NK-92 treated with Interleukin-12 subunit alpha and Interleukin-12 subunit beta, amount 100 ng/mL, for 24 hours (cell line): ENCODE measurements at places on chromosomes 12 and 14.

DNA sequence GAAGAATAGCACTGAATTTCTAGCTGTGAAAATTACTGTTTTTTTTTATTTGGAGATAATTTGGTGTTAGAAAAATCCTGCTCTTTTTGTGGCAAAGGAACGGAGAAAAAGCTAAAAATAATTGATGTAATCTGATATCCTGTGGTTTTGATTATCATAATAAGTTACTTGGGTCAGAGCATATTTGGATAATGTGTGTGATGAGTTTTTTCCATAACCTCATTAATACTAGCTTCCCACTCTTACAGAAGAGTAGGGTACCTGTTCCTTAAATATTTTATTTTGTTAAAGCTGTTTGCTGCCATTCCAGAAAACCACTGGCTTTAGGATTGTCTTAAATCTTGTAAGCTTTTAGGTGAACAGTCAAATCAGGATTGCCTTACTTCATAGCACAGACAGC lies 4.7 kb downstream of the PSMC6 start:
- DNase-seq: no peak

DNA sequence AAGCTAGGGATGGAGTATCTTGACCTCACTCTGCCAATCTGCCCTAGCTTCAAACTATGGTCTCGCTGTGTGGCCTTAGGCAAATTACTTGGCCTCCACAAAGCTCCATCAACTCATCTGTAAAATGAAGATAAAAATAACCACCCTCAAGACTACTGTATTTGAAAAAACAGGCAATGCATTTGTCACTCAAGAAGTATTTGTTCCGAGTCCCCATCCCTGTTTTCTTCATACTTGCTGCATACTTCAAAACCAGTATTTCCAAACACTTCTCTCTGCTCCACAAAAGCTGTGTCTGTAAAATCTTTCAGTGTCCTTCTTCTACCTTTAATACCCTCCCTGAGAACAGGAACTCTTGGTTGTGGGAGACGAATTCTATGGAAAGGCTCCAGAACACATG lies 47.9 kb downstream of the GTF2A1 start:
- no peak for DNase-seq

- no peak for DNase-seq
Observed at GRCh38 chr12:104971306-104971705, 13.2 kb upstream of the SLC41A2 start.

DNA sequence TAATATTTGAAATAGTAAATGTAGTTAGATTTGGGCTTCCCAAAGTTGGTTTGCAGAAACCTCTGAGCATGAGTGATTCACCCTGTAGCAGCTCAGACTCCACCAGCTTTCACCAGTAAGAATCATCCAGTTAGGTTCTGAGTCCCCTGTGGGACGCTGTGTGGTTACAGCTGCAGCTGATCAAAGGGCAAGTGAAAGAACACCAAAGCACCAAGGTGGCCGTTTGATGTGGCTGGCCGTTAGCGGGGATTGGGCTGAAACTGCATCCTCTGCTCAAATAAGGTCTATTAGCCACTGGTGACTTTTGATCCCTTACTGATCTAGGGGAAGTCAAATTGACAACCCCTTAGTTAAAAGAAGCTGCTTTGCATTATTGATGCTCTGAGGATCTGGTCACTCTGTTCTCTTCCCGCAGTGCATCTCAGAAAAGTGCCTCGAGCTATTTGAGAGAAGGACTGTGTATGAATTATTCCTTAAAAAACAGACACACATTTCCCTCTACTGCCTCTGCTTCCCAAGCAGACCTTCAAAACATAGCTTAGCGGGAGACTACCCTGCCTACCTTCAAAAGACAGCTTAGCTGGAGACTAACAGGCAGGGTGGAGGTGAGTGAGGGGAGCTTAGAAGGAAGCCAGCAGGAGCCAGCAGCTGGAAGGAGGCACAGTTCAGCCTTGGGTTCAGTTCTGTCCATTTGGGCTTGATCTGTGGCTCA lies 3.7 kb downstream of the ABHD12B start:
- DNase-seq: no peak

GRCh38 chr12:94994312-94994711 lies 9.2 kb downstream of the NDUFA12 start:
- DNase-seq: no peak

- DNase-seq: no peak
Observed at GRCh38 chr12:103498990-103499389, 3.2 kb upstream of the C12orf42 start.

GRCh38 chr12:105474672-105475071 lies 144.2 kb downstream of the C12orf75 start:
- no peak for DNase-seq

DNA sequence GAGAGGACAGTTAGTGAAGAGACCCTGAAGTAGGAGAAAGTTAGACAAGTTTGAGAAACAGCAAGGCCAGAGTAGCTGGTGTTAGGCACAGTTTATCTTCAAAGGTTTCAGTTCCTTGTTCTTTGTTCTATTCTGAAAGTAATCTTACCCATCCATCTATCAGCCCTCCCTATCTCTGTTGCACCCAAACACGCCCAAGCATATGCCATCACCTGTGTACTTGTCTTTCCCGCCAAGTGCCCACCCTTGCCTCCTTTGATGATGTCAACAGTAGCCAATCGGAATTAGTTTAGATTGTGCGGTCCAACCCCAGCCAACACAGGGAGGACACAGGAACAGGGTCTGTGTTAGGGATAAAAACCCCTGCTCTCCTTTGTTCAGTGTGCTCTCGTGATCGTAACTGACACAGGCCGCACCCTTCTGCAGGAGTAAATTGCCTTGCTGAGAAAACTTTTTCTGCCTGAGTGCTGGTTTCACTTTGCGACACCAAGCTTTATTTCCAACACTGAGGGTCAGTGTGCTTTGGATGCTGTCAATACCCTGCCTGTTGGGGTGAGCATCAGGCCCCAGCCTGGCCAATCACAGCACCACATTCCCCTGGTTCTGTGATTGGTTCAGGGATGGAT lies 4.7 kb upstream of the TMEM229B start:
- DNase-seq: no peak

DNA sequence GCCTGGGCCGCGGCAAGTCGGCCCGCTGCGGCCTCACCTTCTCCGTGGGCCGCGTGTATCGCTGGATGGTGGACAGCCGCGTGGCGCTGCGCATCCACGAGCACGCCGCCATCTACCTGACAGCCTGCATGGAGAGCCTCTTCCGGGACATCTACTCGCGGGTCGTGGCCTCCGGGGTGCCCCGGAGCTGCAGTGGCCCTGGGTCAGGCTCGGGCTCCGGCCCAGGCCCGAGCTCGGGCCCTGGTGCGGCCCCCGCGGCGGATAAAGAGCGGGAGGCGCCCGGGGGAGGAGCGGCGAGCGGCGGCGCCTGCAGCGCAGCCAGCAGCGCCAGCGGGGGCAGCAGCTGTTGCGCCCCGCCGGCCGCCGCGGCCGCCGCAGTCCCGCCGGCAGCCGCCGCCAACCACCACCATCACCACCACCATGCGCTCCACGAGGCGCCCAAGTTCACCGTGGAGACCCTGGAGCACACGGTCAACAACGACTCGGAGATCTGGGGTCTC lies 226.2 kb upstream of the CRY1 start:
- no peak for DNase-seq

GRCh38 chr12:132171968-132172521 lies 27.8 kb downstream of the NOC4L start:
- DNase-seq: no peak

DNA sequence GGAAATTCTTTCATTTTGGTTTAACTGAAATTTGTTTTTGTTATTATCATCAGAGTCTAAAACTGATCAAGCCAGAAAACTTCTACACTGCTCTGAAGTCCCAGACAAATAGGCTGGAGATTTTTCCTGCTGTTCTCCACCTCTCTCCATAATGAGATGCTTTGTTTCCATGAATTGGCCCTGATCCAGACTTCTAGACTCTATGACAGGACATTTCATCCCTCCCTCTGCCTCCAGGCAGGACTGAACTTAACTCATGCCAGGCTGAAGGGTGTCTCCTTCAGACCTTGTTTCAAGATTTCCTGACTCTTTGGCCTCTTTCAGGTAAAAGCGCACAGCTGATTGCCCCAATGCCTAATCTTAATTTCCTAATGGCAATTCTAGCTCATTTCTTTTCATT lies 69.1 kb upstream of the HOXC13 start:
- no peak for DNase-seq

- DNase-seq: no peak
Observed at GRCh38 chr12:20372326-20373096, 4.2 kb downstream of the PDE3A start.

GRCh38 chr12:116421785-116422538 lies 137.2 kb upstream of the MAP1LC3B2 start:
- DNase-seq: no peak

DNA sequence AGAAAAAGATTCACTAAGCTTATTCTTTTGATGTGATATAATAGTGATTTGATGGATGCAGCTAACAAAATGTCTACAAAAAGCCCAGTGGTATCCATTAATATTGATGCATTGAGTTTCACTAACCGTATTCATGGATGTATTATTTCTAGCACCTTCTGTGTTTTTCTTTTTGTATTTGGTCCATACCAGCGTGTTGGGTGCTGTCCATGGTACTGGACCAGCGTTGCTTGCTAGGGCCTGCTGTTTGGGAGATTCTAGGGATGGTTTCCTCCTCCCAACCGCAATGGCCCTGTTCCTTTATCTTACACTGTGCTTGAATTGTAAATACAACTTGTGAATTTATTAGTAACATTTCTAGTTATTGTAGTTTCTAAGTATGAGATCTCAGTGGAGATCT lies 31.7 kb downstream of the ANO4 start:
- no peak for DNase-seq

DNA sequence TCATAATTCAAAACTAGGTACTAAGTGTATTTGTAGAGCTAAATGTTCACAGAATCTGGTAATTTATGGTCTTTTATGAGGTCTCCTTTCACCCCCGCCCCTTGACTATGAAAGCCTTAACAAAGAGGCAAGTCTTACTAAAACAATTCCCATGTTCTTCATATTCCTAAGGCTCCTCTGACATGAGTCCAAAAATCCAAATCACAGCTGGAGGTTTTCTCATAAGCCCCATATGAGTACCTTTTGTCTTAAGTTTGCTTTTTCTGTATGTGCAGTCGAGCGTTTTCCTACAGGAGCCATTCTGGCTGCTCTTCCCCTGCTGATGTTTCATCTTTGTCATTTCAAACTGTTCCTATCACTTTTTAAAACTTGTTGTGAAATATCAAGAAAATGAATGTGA lies 55.2 kb downstream of the SIX1 start:
- no peak for DNase-seq

- no peak for DNase-seq
Observed at GRCh38 chr12:117809509-117809908, 159.3 kb downstream of the KSR2 start.

- DNase-seq: no peak
Observed at GRCh38 chr12:52006726-52007157, at the start of gene TAMALIN. Gene TAMALIN (plus strand): TSS chr12:52006946. CDS start chr12:52007020, 74 bp downstream.

DNA sequence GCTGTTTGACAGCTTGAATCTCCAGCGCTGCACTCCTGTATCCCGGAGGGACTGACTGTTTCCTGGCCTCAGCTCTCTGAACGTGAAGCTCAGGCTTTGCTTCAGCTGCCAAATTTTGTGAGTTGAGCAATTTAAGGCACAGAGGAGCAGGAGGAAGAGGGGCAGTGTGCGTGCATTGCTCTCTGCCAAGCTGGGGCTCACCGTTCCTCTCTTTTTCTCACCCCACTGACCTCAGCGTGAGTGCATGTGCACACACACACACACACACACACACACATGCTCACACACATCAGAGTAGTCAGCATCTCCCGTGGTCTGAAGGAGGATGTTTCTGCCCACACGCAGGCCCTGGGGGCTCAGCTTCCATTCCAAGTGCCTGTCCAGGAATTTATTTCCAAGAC lies 27.8 kb upstream of the BDKRB2 start:
- no peak for DNase-seq

GRCh38 chr14:100106250-100107112 lies 41.3 kb downstream of the EVL start:
- no peak for DNase-seq
